Bone marrow (tissue), 2 donors: ENCODE measurements at places on chromosomes 7 and 10.

DNA sequence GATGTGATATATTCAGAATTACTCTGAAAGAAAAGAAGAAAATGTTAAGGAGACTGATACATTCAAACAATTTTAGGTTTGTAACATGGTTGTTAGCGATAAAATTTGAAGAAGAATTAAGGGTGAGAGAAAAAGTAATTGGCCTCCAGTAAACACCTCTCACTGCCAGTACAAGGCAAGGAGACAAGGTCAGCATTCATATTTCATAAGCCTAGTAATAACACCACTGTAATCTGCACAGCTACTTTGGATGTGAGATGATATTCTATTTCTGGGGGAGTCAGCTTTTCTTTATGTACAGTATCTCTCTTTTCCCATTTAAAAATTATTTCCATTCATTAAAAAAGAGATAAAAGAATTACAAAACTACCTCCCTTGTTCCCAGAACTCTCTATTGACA lies 621.1 kb downstream of the NRG3 start:
- DNase-seq: no peak

- DNase-seq: no peak
Observed at GRCh38 chr7:63065684-63066083, 933.0 kb upstream of the ZNF722 start.

DNA sequence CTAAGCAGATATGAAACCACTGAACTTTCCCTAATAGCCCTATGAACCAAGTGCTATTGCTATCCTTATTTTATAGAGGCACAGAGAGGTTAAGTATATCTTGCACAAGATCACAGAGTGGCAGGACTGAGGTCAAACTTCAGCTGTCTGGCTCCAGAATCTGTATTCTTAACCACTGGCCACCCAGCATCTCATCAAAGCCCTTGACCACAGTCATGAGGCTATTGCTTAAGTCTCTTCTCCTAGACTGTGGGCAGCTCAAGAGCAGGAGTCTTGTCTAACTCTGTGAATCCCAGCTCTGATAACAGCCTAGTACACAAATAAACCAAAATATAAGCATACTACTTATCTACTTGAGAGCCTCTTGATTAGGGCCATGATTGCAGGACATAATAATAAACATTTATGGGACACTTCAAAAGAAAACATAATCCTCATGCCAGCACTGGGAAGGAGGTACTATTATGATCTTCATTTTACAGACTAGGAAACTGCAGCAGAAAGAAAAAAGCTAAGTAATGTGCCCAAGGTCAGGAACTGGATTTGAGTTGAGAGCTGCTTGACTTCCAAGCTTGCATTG lies 22.4 kb upstream of the SMC3 start:
- no peak for DNase-seq

DNA sequence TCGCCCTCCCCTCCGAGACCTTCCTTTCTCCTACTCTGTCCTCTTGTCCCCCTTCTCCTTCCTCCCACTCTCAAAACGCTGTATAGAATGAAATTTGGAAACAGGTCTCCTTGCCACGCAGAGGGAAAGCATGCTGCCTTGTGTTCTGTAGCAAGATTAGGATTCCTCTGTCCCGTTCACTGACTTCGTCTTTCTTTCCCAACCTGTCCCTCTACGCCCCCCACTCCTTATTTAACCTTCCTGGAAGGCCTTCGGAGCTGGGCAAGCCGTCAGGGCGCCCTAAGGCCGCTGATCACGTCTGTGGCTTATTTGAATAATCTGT lies 1.3 kb downstream of the HOXA9 start:
- DNase-seq: no peak
